ENCODE measurements at places on chromosomes 6 and 20.

DNA sequence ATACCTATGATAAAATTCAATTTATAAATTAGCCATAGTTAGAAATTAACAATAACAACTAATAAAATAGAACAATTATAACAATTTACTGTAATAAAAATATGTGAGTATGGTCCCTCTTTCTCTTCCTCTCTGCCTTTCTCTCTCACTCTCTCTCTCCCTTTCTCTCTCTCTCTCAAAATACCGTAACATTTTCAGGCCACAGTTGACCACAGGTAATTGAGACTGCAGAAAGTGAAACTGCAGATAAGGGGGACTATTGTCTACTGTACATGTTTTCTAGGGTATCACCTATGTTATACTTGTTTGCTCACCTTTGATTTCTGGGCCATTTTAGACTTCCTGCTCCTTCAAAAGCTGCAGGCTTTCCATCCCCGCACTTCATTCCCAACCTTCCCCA, 46.8 kb downstream of the LY86 start:
- DNase-seq, result no peak

- no peak for DNase-seq
Measured at GRCh38 chr6:127347178-127347577, 3.8 kb upstream of the ECHDC1 start.

GRCh38 chr6:154319231-154319858, 37.3 kb downstream of the IPCEF1 start:
- peak; percentile 73 for DNase-seq

- DNase-seq, result no peak
Measured at GRCh38 chr6:1590580-1590979, 19.1 kb upstream of the FOXC1 start.

- no peak for DNase-seq
Measured at GRCh38 chr6:13194852-13195251, 133.5 kb downstream of the TBC1D7 start.

DNA sequence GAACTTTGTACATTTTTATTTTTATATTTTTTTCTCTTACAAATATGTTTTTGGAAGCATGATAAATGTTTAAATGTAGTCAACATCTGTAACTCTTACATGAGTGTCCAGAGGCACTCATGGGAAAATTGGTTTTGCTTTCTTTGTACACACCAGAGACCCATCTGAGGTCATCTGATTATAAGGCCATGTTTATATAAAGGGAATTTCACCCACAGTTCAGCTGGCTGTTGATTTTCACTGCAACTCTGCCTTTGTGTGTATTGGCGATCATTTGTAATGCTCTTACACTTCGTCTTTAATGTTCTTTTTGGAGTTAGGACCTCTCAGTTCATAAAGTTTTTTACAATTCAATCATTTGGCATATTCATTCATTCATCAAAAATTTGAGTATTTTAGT, 28.1 kb downstream of the RIOK1 start:
- no peak for DNase-seq

DNA sequence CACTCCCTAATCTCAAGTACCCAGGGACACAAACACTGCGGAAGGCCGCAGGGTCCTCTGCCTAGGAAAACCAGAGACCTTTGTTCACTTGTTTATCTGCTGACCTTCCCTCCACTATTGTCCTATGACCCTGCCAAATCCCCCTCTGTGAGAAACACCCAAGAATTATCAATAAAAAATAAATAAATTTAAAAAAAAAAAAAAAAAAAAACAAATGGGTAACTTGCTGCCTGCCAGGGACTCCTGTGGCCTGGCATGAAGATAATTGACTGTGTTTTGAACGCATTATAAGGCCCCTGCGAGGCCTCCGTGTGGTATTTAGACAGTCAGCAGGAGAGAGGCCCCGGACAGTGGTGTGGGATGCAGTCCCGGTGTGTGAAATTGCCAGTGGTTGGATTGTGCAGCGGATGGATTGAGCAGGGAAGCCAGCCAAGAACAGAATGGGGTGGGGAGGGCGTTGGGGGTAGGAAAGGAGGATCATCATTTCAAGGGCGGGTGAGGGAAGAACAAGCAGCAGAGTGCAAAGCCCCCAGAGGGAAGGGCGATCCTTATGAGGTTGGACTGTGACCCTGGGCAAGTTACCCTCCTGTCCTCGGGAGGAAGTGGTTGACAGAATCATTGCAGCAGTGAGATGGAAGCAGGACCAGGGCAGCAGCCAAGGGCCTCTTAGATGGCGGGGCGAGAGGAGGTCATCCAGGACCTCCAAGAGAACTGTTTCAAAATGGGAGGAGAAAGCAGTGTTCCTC, 43.3 kb downstream of the PPARD start:
- no peak for DNase-seq

GRCh38 chr6:34554291-34555006, 1.7 kb downstream of the SPDEF start:
- DNase-seq, result no peak

- no peak for DNase-seq
Measured at GRCh38 chr20:23646106-23646873, 8.5 kb upstream of the CST3 start.

DNA sequence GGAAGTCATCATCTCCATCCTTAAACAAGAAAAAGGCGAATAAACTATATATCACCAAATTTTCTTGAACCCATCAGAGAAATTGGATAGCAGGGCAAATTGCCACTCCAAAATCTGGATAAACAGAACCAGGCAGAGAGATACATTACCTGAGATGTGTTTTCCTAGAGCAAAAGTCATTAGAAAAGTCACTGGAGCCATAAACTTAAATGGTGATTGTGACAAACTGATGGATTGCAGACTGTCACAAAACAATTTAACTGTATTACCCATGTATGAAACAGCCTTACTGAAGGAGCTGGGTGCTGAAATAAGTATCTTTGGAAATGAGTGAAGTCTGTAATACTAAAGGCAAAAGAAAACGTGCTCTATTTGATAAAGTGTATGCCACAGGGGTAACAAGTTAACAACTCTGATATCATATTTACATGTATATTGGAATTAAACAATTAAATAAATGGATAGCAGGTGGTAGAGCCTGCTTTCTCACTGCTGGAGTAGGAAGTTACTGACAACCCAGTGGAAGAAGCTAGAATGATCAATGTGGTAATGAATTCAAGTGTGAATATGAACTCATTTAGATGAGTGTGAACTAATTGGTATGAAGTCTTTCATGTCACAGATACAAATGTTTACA, 186.9 kb downstream of the LMBRD1 start:
- no peak for DNase-seq

DNA sequence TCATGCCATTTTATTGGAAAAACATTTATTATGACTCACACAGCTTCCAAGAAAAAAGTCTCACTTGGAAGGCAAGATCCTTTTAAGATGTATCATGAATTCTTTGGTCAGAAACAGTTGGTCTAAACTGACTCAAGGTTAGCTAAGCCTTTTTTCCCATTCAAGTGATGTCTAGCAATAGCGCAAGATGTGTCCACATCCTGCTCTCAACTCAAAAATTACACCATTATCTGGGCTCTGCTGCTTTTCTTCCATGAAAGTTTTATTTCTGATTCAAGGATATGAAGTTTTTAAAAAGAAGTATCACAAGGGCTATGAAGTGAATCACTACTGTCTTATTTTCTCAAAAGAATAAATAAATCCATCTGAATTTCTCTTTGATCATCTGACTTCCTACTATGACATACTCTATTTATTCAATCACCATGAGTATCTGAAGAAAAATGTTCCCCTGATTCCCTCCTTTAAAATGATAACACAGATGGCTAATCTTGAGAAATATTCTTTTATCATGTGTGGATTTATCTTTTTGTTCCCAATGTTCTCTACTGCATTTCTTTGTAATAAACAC, 139.2 kb downstream of the AHI1 start:
- no peak for DNase-seq

DNA sequence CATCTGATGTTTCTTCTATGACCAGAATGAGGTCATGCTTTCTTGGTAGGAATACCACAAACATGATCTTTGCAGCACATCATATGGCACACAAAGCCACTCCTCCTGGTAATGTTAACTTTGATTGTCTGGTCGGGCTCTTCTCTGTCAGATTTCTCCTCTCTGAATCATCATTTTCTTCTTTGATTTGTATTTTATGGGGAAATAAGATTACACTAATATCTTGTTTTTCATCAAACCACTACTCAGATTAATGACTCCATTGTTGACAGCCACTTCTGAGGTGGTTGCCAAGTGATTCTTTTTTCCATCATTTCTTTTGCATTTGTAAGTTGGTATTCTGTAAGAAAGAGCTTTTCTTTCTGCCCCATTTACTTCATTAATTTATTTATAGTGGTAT, 29.5 kb downstream of the TRMT11 start:
- no peak for DNase-seq

- DNase-seq, result no peak
Measured at GRCh38 chr20:41141153-41141815, 3.9 kb downstream of the PLCG1 start.

- DNase-seq, result no peak
Measured at GRCh38 chr6:5398530-5398929, 137.2 kb downstream of the FARS2 start.

DNA sequence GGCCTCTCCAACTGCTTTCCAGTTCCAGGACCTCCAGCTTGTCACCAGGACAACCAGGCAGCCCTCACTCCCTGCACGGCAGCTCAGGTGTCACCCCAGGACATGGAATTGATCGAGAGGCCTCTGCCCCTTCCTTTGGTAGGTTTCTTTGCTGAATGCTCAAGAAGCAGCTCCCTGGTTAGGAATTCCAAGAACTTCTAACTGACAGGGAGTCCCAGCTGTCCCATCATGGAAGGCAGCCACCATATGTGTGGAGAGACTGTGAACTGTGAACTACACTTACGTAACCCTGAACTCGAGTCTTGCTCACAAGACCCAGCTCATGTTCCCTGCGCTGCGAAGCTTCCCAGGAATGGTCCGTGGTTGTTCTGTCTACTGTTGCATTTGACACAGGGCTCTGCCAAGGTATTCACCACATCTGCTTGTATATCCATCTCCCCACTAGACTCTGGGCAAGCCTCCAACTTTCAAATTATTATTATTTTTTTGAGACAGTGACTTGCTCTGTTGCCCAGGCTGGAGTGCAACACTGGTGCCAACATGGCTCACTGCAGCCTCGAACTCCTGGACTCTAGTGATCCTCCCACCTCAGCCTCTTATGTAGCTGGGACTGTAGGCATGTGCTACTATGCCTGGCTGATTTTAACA, 35.7 kb downstream of the MGME1 start:
- no peak for DNase-seq

GRCh38 chr20:63008541-63009044, 1.8 kb upstream of the BHLHE23 start:
- DNase-seq, result no peak

DNA sequence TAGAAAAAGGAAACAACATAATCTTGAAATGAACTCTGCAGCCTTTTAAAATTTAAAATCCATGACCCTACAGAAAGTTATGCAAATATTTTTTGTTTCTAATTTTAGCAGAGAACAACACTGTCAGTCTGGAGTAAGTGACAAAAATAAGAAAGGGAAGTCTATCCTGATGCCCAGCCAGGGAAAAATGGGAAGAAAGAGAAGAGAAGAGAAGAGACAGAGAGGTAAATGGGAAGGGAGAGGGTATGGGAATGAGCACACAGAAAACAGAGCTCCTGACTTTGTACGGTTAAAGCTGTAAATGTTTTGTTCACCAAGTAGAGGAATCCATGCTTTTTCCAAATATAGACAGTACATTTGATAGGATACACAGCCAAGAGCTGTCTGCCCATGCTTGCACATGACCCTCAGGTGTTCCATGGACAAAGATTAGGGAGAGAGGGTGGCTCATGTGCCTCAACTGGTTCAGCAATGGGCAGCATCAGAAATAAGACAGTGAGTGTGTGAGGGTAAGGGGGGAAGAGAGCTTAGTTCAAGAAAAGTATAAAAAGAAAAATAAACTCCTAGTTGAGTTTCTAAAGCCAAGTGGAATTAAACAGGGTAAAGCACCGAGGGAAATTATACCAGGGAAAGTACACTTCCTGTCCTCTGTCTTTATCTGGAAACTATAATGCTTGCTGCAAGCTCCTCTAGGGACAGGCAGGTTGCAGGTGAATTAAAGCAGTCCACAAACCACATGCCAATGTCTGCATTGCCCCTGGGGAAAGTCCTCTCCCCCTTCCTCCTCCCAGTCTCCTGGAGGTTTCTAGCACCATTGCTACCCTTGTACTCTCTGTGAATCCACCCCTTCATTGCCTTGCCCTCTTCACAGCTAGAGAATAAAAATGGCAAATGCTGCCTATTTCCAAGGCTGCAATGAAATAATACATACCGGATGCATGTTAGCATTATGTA, 30.0 kb downstream of the MAP3K5 start:
- no peak for DNase-seq

DNA sequence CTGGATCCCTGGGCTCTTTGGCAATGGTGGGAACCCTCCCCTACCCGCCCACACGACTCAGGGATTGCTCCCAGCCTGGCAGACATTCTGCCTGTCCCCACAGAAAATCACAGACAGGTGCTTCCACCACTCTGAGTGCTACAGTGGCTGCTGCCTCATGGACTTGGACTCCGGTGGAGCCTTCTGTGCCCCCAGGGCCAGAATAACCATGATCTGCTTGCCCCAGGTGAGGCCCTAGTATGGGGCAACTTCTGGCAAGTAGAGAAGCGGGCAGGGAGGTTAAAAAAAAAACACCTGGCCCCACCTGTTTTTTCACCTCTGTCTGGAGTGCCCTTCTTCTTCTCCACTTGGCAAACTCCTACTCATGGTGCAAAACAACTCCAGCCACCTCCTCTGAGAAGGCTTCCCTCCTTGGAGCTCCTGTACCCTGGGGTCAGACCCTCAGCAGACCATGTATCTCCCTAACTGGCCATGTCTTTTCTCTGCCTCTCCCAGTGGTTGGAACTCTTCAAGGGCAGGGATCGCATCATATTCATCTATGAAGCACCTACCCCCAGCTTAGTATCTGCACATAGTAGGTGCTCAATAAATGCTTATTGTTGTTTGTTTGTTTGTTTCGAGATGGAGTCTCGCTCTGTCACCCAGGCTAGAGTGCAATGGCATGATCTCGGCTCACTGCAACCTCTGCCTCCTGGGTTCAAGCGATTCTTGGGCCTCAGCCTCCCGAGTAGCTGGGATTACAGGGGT, 1.1 kb downstream of the CLPSL2 start:
- no peak for DNase-seq

DNA sequence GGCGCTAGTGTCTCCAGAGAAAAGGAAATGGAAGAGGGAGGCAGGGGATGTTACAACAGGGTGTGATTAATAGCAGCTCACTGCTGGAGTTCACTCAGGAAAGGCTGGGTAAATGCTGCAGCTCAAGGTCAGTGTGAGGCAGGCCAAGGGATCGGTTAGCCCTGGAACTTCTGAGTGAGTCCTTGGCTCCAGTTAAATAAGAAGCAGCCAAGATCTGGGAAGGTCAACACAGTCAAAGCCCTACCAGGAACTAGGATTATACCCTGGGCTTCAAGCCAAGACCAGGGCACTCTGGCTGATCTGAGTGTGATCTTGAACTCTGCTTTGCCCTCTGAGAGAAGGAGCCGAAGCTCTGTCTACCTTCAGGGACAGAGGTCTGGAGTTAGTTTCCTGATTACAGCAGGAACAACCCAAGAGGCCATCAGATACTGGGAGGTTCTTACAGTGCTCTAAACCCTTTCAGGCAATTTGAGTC, 44.3 kb downstream of the TPD52L1 start:
- no peak for DNase-seq

GRCh38 chr6:141167945-141168344, 964.8 kb upstream of the GJE1 start:
- no peak for DNase-seq

- no peak for DNase-seq
Measured at GRCh38 chr20:18048176-18048575, 9.5 kb downstream of the OVOL2 start.

- DNase-seq, result no peak
Measured at GRCh38 chr6:52076791-52077179, 10.6 kb downstream of the PKHD1 start.

Data from NCI-H2081 treated with DMSO at 0.1 percent for 48 hours (cell line).